ENCODE measurements at places on chromosomes 6 and 20. TPM values are rescaled to one million over a fixed set of nuclear protein-coding genes. Genes with fewer than 3 reads are reported as not detected.

DNA sequence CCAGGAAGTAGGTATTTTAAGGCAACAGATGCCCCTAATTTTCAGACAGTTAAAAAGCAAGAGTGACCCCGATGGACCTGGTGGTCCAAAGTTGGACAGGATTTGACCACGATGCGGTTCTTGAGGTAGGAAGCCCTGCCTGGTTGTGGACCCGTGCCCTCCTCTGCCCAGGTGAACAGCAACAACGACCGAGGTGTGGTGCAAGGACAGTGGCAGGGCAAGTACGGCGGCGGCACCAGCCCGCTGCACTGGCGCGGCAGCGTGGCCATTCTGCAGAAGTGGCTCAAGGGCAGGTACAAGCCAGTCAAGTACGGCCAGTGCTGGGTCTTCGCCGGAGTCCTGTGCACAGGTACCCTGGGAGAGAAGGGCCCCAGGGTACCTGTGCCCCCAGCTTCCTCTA lies 18.7 kb downstream of the TGM6 start:
- no peak overlapping the region for H3K27ac ChIP-seq
- no peaks in the 10 kb centered on the region for H3K36me3 ChIP-seq
- no peaks in the 10 kb centered on the region for H3K4me1 ChIP-seq
- no peak overlapping the region for H3K4me3 ChIP-seq
- DNase-seq = no peak
- no peaks in the 10 kb centered on the region for H3K27me3 ChIP-seq

HRH3 gene
- total RNA-seq = not detected

GRCh38 chr20:35226126-35226883 lies at the start of gene MMP24:
Gene MMP24 (plus strand): TSS chr20:35226690. CDS start chr20:35226739, 49 bp downstream.
- no peak for DNase-seq
- peaks cover 5% of the 10 kb centered on the region for H3K4me1 ChIP-seq
- no peaks in the 10 kb centered on the region for H3K27me3 ChIP-seq
- H3K36me3 ChIP-seq = no peaks in the 10 kb centered on the region
- no peak within 1 kb of the TSS for H3K4me3 ChIP-seq

TCF15 gene
- total RNA-seq = not detected

GRCh38 chr6:20789162-20789561 lies 254.9 kb downstream of the CDKAL1 start:
- no peaks in the 10 kb centered on the region for H3K36me3 ChIP-seq
- H3K4me1 ChIP-seq = no peaks in the 10 kb centered on the region
- no peaks in the 10 kb centered on the region for H3K27me3 ChIP-seq
- no peak overlapping the region for H3K27ac ChIP-seq

CHMP4B gene
- total RNA-seq = 93.5 TPM

Data from thyroid gland (tissue), 4 donors.